Muscle of back (tissue), 13 donors: ENCODE measurements at places on chromosomes 11 and 22. TPM values are rescaled to one million over a fixed set of nuclear protein-coding genes. Genes with fewer than 3 reads are reported as not detected.
A peak's percentile ranks its signal among the peaks of the same experiment; 100 is the strongest.

- peak; percentile 81 for DNase-seq
Observed at GRCh38 chr11:92886243-92886905, 83.1 kb upstream of the MTNR1B start.

DNA sequence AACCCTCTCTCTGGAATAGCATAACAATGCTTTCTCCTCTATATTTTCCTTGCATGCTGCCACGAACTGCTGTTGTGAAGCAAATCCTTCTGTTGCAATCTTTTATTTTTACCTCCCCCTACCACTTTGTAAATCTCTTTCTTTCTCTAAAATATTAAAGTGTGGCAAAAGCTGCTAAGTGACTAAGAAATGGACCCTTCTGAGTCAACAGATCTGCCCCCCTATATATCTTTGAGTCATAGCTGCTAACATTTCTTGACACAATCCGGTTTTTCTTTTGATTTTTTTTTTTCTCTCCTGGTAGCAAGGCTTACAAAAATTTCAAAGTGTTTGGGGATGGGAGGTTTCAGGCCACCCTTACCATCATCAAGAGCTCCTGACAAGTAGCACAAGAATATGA, 39.0 kb upstream of the KIRREL3 start:
- DNase-seq = no peak

GRCh38 chr22:43018615-43019014, 3.7 kb upstream of the PACSIN2 start:
- DNase-seq = no peak

- no peak for DNase-seq
Observed at GRCh38 chr11:125401235-125401634, 94.8 kb downstream of the FEZ1 start.

GRCh38 chr11:72724021-72724551, 28.1 kb downstream of the ARAP1 start:
- no peak for DNase-seq

GRCh38 chr11:134207538-134208239, 16.1 kb downstream of the NCAPD3 start:
- DNase-seq = no peak

GRCh38 chr22:33049119-33049729, 9.0 kb downstream of the SYN3 start:
- peak; percentile 90 for DNase-seq

DNA sequence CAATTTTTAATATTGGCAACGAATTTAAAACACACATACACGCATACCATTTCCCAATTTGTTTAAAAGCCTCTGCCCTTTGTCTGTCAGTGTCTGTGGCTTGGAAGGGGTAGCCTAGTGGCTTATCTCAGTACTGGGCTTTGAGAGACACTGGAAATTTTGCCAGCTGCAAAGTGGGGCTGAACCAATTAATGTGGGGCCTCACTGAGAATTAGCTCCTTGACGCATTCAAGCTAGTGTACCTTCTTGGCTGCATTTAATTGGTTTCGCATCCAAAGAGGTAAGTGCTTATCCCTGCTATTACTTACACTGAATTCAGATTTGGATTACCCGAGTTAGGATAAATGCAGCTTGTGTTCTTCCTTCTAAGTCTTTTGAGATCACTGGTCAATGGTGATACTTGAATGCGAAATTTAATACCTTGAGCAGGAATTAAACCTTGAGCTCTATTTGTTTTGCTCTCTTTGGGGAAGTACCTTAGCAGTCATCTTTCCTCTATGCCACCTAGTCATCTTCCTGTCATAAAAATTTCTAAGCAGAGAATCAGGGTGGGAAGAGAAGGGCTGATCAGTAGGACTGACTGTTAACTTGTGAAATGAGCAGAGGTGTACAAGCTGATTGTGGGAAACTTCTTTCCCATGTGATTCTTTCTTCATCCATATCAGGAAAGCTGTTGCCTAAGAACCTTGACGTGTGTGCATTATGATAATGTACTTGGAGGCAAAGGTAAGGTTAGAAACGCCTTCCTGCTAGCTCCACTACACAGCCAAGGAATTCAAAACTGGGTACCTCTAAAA, 187.7 kb upstream of the E2F8 start:
- DNase-seq = no peak

DNA sequence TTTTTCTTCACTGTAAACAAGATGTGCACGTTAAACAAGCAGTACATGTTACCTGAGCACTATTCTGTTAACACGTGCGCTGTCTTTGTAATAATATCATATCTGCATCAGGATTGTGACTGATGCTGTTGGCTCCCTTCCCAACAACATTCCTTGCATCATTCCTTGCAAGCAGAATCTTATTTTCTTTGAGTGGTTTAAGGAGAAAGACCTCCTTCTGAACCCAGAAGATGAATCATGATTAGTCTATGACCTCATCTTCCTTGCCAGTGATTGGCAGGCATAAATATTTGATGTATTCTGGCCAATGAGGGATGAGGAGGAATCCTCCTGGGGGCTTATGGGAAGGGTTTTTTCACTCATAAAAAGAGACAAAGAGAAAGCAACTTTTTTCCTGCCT, 46.2 kb downstream of the C11orf71 start:
- DNase-seq = peak; percentile 58

DNA sequence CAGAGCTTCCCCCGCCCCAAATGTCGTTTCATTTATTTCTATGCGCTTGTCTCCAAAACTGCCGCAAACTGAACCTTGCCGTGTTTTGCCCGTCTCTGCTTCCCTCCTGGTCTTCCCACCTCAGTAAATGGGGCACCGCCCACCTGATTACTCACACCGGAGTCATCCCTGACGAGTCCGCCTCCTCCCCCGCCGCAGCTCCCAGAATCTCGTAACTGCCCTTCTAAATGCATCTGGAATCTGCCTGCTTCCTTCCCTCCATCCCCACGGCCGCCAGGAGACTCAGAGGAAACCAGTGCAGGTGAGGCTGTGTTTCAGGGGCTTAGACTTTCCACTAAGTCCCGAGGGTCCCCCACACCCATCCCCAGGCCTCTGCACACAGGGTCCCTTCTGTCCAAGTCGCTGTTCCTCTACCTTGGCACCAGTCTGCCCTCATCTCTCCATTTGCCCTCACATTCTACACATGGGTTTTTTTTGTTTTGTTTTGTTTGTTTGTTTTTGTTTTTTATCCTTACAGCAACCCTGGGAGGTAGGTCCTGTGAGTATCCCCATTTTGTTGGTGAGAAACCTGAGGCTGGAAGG, 62.6 kb upstream of the PHF21B start:
- DNase-seq = no peak

DNA sequence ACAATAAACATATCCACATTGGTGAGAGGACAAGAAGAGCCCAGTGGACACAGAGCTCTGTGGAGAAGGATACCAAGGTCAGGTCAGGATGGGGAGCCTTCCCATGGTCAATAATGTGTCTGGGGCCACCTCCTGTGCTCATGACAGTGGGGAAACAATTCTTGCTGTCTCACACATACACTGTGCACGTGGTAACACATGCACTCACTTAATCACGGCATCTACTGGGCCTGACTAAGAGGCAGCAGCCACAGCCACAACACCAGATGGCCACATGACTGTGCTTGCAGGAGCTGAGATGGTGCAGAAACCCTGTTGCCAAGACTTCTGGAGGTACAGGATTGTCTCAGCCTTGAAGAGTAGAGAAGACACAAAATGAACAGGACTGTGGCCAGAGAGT, 28.6 kb downstream of the C22orf42 start:
- no peak for DNase-seq

- peak; percentile 78 for DNase-seq
Observed at GRCh38 chr11:123654566-123655081, at the start of gene SCN3B. TSS of gene SCN3B (minus strand) at chr11:123654624. CDS start at chr11:123653801, 823 bp downstream.

DNA sequence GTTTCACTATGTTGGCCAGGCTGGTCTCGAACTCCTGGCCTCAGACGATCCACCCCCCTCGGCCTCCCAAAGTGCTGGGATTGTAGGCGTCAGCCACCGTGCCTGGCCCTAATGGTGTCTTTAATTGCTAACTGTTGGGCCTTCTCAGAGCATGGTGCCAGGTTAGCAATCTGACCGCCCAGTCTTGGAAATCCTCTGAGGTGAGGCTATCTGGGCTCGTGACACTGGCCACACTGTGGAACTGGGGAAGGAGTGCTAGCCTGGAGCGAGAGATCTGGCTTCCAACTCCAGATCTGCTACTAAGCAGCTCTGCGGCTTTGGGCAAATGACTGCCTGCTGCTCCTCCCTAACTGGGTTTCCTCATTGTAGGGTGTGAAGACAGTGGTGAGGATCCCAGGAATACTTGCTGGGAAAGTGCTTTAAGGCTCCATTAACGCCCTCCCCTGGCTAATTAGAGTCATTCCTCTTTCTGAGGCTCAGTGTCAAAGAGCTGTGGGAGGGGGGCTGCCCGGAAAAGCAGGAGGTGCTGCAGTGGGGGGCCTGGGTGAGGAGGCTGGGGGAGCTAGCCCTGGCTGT, 35.4 kb downstream of the CHRDL2 start:
- DNase-seq = no peak

- DNase-seq = no peak
Observed at GRCh38 chr22:26050079-26050478, 119.2 kb upstream of the SEZ6L start.

DNA sequence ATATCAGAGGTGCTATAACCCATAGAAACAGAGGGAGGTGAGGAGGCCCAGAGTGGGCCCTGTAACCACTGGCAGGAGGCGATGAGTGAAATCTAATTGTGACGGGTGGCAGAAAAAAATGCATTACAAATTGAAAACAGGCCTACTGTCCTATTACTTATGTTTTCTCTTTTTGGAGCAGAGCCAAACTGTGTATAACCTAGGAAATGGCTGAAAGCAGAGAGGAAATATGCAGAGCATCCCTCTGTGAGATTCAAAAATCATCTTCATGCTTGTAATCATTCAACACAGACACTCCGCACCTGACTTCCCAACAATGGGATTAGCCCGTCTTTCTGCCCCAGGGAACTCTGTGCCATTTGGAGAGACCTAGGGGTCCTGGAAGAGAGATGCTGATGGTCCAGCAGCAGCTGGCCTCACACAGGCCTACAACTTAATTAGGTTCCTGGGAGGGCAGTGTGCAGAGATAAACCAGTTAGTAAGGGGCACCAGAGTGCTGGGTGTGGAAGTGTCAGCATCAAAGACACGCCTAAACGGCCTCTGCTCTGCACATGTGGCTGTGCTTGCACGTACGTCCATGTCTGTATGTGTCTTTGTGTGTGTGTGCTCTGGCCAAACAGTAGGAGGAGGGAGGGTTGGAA, 41.8 kb downstream of the MAP6 start:
- peak; percentile 41 for DNase-seq

- peak; percentile 64 for DNase-seq
Observed at GRCh38 chr11:122440811-122441665, 214.5 kb upstream of the UBASH3B start.

PRG2 gene
- 2.4 TPM for polyA plus RNA-seq

C11orf54 gene
- 32.7 TPM for polyA plus RNA-seq

MRGPRF gene
- 25.3 TPM for polyA plus RNA-seq

FERMT3 gene
- 12.1 TPM for polyA plus RNA-seq

PATE2 gene
- not detected for polyA plus RNA-seq
